ENCODE measurements at places on chromosomes 5 and 9. TPM values are rescaled to one million over a fixed set of nuclear protein-coding genes. Genes with fewer than 3 reads are reported as not detected.

Gene OLFM1
- total RNA-seq = 0.39 TPM

Gene ATP6V0E1
- 332 TPM for total RNA-seq

Gene CCNI2
- 0.49 TPM for total RNA-seq

DNA sequence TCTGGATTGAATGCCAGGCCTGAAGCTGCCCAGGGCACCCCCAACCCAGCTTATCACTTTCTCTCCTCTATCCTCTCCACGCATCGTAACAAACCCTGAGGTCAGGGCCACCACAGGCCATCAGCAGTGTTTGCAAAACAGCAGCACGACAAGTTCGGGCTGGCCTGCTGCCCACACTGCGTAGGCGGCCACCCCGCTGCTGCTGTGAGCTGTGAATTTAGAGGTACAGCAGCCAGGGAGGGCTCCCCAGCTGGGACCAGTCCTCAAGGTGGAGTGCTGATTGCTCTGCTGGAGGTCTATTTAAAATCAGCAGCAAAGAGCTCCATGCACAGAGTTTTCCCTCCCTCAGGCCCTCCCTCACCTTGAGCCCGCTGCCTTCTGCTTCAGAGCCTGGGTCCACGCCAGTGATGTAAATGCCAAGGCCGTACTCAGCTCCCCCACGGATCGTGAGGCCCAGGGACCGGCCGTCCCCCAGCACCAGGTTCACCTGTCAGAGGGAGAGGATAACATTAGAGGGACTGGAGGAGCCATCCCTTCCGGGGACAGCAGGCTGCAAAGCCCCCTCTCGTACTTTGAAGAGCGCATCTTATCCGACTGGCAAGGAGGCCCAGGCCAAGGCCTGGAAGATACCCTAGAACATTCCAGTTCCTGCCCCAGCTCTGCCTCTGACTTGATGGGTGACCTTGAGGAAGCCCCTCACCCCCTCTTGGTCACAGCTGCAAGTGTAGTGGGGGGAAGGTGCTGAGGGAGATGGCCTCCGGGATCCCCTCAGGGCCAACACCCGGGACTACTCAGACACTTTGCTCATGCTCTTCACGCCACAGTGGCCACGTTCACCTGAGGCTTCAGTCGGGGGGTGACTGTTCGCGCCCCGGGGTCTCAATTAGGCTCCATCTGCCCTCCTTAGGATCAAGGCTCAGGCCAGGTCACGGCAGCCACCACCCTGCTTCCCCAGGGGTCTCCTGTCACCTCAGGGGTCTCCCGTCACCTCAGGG lies 39.1 kb downstream of the WHRN start:
- DNase-seq = no peak

Gene NPR2
- 12.2 TPM for total RNA-seq

Gene PRLR
- total RNA-seq = 0.46 TPM

GRCh38 chr5:115439042-115439441 lies 105.5 kb downstream of the FEM1C start:
- DNase-seq = no peak

Gene FOXD4L6
- not detected for total RNA-seq

Gene LVRN
- total RNA-seq = 0.08 TPM

DNA sequence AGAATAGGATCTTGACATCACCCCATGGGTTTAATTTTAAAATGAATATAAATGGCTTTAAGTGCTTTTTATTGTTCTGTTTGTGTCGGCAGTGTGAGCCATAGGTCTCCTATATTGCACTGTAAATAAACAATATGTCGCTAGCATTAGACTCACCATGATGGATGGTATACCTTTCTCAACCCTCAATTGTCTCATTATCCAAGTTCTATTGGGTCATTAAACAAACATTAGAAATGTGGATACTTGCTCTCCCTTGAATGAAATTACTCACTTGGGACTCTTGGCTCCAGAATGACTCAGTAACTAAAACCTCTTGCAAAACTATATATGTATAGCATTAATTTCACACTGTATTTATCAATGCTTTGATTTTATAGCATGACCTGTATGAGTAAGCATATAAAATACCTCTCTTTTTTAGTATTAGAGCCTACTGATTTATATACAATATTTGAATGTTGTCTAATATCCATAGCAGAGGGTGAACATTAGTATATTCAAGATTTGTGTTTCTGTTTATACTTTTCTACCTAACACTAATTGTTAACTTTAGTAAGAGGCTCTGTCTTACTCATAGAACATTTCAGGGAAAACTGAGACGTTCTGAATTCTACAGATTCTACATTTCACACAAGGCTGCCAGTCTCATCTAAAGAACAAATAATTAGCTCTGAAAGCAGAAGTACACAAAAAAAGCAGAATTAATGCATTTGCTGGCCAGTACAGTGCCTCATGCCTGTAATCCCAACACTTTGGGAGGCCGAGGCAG lies 303.8 kb upstream of the PRR16 start:
- DNase-seq = no peak

DNA sequence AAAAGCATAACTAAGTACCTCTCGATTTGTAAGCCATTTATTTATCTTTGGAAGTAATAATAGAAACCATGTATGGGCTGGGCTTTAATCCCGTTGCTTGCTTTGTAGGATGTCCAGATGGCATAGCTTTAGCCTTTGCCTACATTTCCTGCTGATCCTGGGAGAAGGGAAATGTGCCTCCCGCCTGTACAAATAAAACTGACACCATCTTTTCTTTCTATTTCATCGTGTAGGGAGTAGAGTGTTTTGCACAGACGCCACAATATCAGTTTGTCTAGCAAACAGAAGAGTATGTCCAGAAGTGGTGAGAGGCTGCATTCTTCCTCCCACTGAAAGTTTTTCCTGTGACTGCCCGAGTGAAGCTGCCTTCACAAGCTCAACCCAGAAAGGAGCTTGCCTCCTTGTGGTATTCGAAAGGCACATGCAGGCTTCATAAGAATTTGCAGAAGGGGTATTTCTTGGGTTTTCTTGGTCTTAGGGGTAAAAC lies 24.7 kb upstream of the TJP2 start:
- DNase-seq = no peak

GRCh38 chr5:127013407-127013806 lies 17.0 kb downstream of the MARCHF3 start:
- no peak for DNase-seq

Gene ADGRV1
- 0.49 TPM for total RNA-seq

Gene HACD4
- total RNA-seq = 0.13 TPM

GRCh38 chr5:132788990-132789886 lies 12.2 kb upstream of the SEPTIN8 start:
- no peak for DNase-seq

DNA sequence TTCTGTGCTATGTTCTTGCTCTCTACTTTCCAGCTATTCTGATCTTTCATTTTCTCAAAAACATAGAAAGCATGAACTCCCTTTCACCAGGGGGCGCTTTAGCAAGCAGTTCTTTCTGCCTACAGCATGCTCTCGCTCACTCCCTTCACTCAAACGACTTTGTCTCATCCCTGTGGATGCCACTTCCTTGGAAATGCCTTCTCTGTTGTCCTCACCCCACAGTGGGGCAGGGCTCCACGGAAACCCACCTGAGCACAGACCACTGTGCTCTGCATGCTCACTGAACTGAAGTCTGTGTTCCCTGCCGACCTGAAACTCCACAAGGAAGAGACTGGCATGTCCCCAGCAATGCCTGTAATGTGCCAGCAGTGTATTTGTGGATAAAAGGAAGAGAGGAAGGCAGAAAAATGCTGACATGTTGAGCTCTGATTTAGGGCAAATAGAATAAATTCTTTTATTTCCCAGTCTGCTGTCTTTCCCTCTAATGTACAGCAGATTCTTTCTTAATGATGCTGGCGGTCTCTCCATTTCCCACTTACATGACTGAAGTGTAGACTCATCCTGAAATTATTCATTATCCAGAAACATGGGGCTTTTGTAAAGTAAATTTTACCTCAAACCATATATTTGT lies 4.9 kb upstream of the ROR2 start:
- DNase-seq = no peak

Gene DMRTA1
- total RNA-seq = 1.8 TPM

DNA sequence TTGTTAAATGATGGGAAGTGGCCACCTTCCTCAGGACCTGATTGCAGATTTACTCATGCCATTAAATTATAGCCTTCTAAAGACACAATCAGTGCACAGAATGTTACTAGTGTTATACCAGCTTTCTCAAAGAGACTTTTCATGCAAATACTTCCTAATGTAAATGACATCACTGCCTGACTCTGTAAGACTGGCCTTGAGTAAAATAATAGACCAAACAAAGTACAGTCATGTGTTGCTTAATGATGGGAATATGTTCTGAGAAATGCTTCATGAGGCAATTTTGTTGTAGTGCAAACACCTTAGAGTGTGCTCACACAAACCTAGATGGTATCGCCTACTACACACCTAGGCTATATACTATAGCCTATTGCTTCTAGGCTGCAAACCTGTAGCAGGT lies 17.0 kb upstream of the C1QTNF3 start:
- no peak for DNase-seq

Gene DND1
- 1.8 TPM for total RNA-seq

Gene PSD2
- total RNA-seq = 0.05 TPM

Gene PCDHGB5
- 0.87 TPM for total RNA-seq

Gene SLC36A1
- 13.6 TPM for total RNA-seq

GRCh38 chr9:21395778-21396717 lies 10.8 kb upstream of the IFNA2 start:
- DNase-seq = no peak

DNA sequence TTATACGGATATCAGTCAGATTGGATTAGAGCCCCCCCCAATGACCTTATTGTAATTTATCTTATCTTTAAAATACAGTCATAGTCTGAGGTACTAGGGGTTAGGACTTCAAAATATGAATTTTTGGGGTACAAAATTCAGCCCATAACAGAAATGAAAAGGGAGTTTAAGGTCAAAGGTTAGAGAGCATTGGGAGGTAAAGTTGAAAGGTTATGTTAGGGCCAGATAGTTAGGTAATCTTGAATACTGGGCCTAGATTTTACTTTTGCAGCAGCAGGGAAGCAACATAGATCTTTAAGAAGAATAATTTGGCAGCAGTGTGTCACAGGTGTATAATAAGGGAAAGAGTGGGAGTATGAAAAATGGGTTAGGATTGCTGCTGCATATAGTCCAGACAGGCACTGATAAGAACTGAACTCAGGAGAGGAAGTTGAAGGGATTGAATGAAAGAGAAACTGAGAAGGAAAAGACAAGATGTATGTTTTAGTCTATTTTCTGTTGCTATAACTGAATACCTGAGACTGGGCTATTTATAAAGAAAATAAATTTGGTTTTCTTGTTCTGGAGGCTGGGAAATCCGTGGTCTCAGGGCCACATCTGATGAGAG lies 10.7 kb upstream of the GCNT4 start:
- no peak for DNase-seq

Gene LHX6
- total RNA-seq = 0.62 TPM

DNA sequence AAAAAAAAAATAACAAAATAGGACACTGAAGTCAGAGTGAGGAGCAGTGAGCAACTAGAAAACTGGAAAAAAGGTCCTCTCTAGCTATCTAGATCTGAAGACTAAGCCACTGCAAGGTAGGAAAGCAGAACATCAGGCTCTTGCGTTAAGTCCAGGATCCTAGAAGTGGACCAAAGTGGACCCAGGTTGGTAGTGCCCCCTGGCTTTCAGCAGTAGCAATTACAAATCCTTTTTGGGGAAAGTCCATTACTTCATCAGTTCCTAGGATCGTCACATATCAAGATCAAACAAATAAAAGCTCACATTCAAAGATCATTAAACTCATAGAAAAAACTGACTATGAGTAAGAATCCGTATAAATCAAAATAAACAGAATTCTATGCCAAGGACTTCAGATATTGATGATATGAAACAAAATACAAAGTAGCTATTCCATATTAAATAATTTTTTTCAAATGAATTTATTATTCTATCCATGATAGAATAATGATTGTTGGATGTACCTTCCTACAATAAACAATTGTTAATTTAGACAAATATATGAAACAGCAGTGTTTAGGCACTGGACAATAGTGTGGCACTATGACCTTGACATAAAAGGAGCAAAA lies 6.5 kb upstream of the RICTOR start:
- DNase-seq = no peak

- DNase-seq = no peak
Measured at GRCh38 chr9:20651939-20652338, 29.6 kb upstream of the MLLT3 start.

GRCh38 chr5:89686081-89686765 lies 723.3 kb downstream of the CETN3 start:
- DNase-seq = no peak

DNA sequence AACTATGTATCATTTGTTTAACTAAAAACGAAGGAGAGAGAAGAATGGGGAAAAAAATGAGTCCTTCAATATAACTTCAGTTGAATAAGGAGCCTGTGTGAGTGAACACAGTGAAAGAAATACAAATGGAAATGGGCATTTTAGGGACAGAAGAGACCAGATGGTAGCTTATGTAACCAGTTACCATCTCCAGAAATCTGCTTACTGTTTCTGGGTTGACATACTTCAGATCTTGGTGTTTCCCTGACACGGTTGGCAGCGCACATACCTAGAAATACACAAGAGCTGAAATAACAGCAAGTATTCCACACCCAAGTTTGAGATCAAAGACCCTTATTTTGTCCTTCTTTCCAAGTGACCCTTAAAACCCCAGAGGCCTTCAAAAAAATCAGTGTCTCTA lies 14.9 kb upstream of the GFRA3 start:
- no peak for DNase-seq

GRCh38 chr9:11457825-11458790 lies 845.3 kb upstream of the PTPRD start:
- no peak for DNase-seq

GRCh38 chr9:89444274-89444673 lies 53.6 kb downstream of the SEMA4D start:
- no peak for DNase-seq

Gene MBLAC2
- 5.9 TPM for total RNA-seq

Gene WNT8A
- not detected for total RNA-seq

GRCh38 chr9:91312717-91313325 lies 48.9 kb downstream of the AUH start:
- DNase-seq = no peak

GRCh38 chr5:32964261-32964660 lies 253.1 kb downstream of the NPR3 start:
- no peak for DNase-seq

DNA sequence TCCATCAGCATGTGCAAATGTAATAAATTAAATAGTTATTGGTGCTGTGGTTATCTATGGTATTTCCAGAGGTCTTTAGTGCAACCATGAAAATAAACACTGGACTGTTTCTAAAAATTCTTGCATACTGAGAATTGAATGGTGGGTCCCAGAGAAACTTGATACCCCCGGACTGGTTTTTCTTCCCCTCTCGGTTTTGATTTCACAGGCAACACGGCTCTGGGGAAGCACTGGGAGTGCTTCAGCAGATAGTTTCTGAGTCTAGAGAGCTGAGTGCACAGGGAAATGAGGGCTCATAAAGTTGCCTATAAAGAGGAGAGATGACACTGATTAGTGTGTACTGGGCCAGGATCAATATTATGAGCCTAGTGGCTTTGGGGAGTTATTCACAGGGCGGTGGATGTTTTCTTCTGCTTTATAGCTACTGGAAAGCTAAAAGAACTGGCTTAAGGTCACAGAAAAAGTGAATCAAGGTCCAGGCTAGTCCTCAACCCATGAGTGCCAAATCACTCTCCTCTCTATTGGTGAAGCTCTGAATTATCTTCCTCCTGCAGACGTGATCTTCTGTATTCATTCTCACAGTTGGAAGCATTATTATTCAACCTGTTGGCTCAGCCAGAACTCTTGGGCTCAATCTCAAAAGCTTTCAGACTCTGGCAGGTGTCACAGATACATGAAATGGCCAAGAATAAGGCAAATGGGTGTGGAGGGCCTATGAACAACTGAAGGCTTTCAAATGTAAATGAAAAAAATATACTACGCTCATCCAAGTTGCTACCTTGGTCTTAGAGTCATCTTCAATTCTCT lies 170.2 kb upstream of the HMHB1 start:
- DNase-seq = no peak

Gene SPINK7
- not detected for total RNA-seq

Gene SHB
- 59.9 TPM for total RNA-seq

Measured in Panc1 (cell line).